ENCODE measurements at places on chromosomes 2 and 18. TPM values are rescaled to one million over a fixed set of nuclear protein-coding genes. Genes with fewer than 3 reads are reported as not detected.

GRCh38 chr2:183059561-183059960, 19.0 kb upstream of the DUSP19 start:
- H3K4me1 ChIP-seq: peaks cover 28% of the 10 kb centered on the region
- peak overlapping the region; percentile 50 for H3K27ac ChIP-seq
- H3K36me3 ChIP-seq: no peaks in the 10 kb centered on the region
- no peak for DNase-seq
- no peak overlapping the region for H3K4me3 ChIP-seq

- H3K27ac ChIP-seq: no peak overlapping the region
- DNase-seq: no peak
- no peak overlapping the region for H3K4me3 ChIP-seq
- H3K36me3 ChIP-seq: no peaks in the 10 kb centered on the region
- H3K4me1 ChIP-seq: peaks cover 4% of the 10 kb centered on the region
- peaks cover 6% of the 10 kb centered on the region for H3K27me3 ChIP-seq
Measured at GRCh38 chr2:8588831-8589191, 93.0 kb upstream of the ID2 start.

GRCh38 chr18:33611525-33612135, 33.6 kb downstream of the ASXL3 start:
- H3K4me1 ChIP-seq: peaks cover 8% of the 10 kb centered on the region
- no peaks in the 10 kb centered on the region for H3K27me3 ChIP-seq
- no peak for DNase-seq
- H3K4me3 ChIP-seq: no peak overlapping the region

The OSR1 gene
- 0.45 TPM for total RNA-seq

Measured in neural crest cell (in vitro differentiated cells).